Astrocyte (in vitro differentiated cells and primary cell): ENCODE measurements at places on chromosomes 7 and 10. TPM values are rescaled to one million over a fixed set of nuclear protein-coding genes. Genes with fewer than 3 reads are reported as not detected.

NXPH1 gene
- total RNA-seq: 0.16 TPM in 1 of 2 replicates, not detected in the other

DNA sequence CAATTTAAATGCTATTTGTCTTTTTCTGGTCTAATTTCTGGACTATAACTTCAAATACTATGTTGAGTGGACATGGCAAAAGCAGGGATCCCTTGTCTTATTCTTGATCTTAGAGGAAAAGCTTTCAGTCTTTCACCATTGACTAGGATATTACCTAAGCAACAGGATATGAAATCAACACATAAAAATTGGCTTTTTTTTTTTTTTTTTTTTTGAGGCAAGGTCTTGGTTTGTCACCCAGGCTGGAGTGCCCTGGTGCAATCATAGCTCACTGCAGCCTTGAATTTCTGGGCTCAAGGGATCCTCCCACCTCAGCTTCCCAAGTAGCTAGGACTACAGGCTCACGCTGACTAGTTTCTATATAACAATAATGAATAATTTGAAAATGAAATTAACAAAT, 90.8 kb downstream of the JMJD1C start:
- H3K36me3 ChIP-seq: peaks cover 6% of the 10 kb centered on the region
- DNase-seq: no peak
- peaks cover 6% of the 10 kb centered on the region for H3K4me1 ChIP-seq
- no peaks in the 10 kb centered on the region for H3K27me3 ChIP-seq

TDRD1 gene
- not detected in 2 replicates for total RNA-seq

DNA sequence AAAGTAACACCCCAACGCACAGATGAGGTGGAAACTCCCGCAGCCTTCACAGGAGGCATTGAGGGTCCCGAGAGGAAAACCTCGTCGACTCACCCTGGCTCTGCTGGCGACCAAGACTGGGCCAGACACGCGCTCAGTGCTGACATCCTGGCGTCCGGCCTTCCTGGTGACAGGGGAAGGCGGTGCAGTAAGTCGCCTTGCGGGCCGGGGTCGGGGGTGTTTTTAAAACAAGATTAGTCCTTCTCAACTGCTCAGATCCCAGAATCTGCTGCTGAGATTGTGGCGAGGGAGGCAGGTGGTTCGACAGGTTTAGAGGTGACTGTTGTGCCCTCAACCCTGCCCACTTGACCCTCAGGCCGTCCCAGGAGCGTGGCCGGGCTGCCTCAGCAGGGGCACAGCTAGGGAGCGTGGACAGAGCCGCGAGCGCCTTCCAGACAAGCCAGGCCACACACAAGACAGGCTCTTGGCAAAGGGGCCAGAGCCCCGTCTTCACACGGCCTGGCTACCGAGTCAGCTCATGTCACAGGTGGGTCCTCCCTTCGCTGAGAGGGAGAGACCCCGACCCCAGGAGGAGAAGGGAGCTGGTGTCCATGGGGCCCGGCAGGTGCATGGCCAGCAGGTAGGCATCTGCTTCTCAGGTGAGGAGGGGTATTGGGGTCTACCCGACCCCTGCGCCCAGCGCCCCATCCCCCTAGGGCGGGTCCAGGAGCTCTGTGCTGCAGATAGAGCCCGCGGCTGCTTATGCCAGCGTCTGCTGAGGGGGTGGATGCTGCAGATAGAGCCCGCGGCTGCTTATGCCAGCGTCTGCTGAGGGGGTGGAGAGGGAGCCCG, 81.6 kb downstream of the DNAJB6 start:
- H3K27me3 ChIP-seq: no peaks in the 10 kb centered on the region
- peaks cover 10% of the 10 kb centered on the region for H3K36me3 ChIP-seq

DNA sequence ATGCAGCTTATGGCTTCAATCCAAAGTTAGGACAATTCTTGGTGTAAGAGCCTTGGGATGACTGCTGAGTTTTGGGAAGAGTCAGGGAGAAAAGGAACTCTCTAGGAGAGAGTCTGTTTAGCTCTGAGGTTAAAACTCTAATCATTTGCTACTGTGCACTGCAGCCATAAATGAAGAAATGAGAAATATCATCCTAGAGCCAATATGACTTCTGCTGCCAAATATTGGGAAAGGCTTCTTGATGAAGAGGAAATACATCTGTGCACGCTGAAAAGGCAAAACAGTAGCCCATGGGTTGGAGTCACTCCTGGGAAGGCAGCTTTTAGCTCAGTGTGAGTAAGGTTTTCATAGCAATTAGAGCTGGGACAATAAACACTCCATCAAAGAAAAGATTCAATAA, 308.8 kb downstream of the SFMBT2 start:
- no peak overlapping the region for H3K4me3 ChIP-seq
- peaks cover 4% of the 10 kb centered on the region for H3K4me1 ChIP-seq
- H3K27ac ChIP-seq: no peak overlapping the region
- H3K27me3 ChIP-seq: no peaks in the 10 kb centered on the region
- DNase-seq: no peak
- H3K36me3 ChIP-seq: no peaks in the 10 kb centered on the region

GRCh38 chr7:54664235-54665228, 94.5 kb downstream of the SEC61G start:
- DNase-seq: peak; percentile 3
- no peaks in the 10 kb centered on the region for H3K36me3 ChIP-seq

DNA sequence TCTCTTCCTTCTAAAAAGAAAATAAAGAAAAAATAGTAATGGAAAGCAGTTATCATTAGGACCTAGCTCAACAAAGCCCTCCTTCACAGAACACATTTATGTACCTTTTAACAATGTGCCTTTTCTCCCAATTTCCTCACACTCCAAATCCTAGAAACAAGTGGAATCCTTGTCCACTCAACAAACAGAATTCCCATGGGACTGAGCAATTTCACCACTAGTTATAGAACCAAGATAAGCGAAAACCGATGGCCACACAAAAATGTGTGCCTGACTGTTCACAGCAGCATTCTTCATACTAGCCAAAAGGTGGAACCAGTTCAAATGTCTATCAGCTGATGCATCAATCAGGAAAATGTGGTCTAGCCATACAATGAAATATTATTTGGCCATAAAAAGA, 17.3 kb downstream of the DCLRE1C start:
- H3K36me3 ChIP-seq: peaks cover 9% of the 10 kb centered on the region
- no peak overlapping the region for H3K27ac ChIP-seq
- no peak overlapping the region for H3K4me3 ChIP-seq
- H3K4me1 ChIP-seq: no peaks in the 10 kb centered on the region
- no peak for DNase-seq

PLCE1 gene
- 0.58 and 0.84 TPM in 2 replicates for total RNA-seq

GPR158 gene
- total RNA-seq: 0.12 and 0.27 TPM in 2 replicates

DNA sequence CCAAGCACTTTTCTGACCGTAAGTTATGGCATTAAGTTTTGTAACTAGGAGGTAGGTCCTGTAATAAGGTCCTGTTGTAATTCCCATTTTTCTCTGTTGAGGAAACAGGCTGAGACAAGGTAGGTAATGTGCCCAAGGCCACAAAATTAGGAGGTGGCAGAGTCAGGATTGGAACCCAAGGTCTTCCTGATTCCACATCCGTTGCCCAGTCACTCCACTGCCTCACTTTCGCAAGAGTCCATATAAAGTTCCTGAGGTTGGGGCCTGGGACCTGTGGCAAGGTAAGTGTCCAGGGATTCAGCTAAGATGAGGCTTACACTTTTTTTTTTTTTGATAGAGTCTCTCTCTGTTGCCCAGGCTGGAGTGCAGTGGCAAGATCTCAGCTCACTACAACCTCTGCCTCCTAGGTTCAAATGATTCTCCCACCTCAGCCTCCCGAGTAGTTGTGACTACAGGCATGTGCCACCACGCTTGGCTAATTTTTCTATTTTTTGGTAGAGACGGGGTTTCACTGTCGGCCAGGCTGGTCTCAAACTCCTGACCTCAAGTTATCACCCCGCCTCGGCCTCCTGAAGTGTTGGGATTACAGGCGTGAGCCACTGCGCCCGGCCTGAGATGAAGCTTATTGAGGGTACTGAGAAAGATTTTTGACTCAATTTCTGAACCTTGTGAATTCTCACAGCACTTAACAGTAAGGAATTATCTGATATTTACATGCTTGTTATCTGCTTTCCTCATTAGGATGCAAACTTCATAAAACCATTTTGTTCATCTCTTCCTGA, 20.3 kb upstream of the GNA12 start:
- no peaks in the 10 kb centered on the region for H3K36me3 ChIP-seq
- DNase-seq: no peak
- H3K27me3 ChIP-seq: no peaks in the 10 kb centered on the region
- H3K4me1 ChIP-seq: peaks cover 31% of the 10 kb centered on the region
- H3K4me3 ChIP-seq: peak overlapping the region; percentile 36
- peak overlapping the region; percentile 91 for H3K27ac ChIP-seq
